ENCODE measurements at places on chromosomes 7 and 10. TPM values are rescaled to one million over a fixed set of nuclear protein-coding genes. Genes with fewer than 3 reads are reported as not detected.

The TAS2R4 gene
- total RNA-seq: 0.56 TPM

The CUZD1 gene
- 1.6 TPM for total RNA-seq

The NAT16 gene
- total RNA-seq: not detected

The COMTD1 gene
- total RNA-seq: 3.8 TPM

The NIPSNAP2 gene
- total RNA-seq: 93.7 TPM

The LIPN gene
- total RNA-seq: not detected

The LRIT1 gene
- total RNA-seq: not detected

The TEX36 gene
- total RNA-seq: 0.61 TPM

The ZNF467 gene
- total RNA-seq: 7.5 TPM

The SPDYE2B gene
- not detected for total RNA-seq

The LFNG gene
- total RNA-seq: 11.7 TPM

The ZPBP gene
- total RNA-seq: not detected

The BET1 gene
- 19.2 TPM for total RNA-seq

The FLNC gene
- total RNA-seq: 7.8 TPM

The LLCFC1 gene
- total RNA-seq: not detected

The RBM20 gene
- total RNA-seq: 1.8 TPM

The CDC14C gene
- not detected for total RNA-seq

The CLCN1 gene
- total RNA-seq: not detected

The SFTPA1 gene
- total RNA-seq: not detected

The DEPP1 gene
- total RNA-seq: 1.1 TPM

The ZNF680 gene
- 13.0 TPM for total RNA-seq

The ACBD7 gene
- 2.6 TPM for total RNA-seq

The ASIC3 gene
- 6.7 TPM for total RNA-seq

The APBB1IP gene
- total RNA-seq: not detected

The KCNH2 gene
- 4.0 TPM for total RNA-seq

The SYPL1 gene
- total RNA-seq: 76.4 TPM

The TMEM184A gene
- not detected for total RNA-seq

The XRCC2 gene
- 28.5 TPM for total RNA-seq

The GPC2 gene
- 23.3 TPM for total RNA-seq

All from A673 (cell line).